ENCODE measurements at places on chromosomes 6 and 20.

DNA sequence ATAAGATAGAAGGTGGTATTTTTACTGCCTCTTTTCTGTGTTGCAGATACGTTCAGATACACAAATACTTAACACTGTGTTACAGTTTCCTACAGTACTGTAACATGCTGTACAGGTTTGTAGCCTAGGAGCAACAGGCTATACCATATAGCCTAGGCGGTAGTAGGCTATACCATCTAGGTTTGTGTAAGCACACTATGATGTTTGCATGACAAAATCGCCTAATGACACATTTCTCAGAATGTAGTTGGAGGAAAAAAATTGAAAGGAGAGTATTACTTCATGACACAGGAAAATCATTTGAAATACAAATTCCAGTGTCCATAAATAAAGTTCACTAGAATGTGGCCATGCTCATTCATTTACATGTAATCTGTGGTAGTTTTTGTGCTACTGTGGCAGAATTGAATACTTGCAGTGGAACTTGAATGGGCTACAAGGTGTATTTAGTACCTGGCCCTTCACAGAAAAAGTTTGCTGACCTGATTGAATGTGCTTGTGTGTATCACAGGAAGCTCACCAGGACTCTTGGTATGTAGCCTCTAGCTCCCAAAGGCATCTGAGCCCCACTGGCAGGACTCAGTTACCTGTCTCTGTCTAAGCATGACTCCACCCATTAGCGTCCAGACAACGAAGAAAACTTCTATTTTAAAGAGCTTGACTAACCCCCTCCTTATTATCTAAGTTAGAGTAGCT lies 18.8 kb downstream of the TOP1 start:
- no peaks in the 10 kb centered on the region for H3K36me3 ChIP-seq
- DNase-seq: no peak
- H3K27me3 ChIP-seq: no peaks in the 10 kb centered on the region
- H3K4me1 ChIP-seq: peaks cover 5% of the 10 kb centered on the region

DNA sequence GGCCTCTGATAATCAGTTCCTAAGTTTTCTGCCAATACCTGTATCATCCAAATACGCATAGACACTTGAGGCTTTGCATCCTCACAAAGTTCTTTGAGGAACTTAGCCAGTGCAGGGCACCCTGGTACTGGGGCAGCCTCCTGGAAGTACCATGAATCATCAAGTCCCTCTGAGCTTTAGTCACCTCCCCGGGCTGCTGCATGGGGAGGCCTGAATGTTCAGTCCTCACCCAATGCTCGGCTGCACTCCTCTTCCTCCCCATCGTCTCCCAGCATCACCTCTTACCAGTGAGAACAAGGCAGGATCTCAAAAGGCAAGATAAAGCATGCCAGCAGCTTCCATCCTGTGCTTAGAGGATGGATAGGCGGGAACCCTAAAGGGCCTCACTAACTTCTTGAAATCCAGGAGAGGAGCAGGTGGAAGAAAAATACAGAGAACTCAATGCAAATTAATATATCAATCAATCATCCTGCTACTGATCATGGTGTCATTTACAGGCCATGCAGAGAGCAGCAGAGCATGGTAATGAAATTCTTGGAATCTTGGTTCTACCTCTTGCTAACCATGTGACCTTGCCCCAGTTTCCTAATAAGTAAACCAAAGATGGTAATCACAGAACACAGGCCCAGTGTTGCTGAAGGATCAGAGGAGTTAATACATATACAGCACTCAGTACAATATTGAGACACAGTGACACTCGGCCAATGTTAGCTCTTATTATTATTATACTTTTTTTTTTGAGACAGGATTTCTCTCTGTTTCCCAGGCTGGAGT lies 4.7 kb upstream of the CCN6 start:
- H3K4me1 ChIP-seq: no peaks in the 10 kb centered on the region
- H3K27me3 ChIP-seq: no peaks in the 10 kb centered on the region
- H3K36me3 ChIP-seq: no peaks in the 10 kb centered on the region
- no peak for DNase-seq
- no peak overlapping the region for H3K4me3 ChIP-seq

DNA sequence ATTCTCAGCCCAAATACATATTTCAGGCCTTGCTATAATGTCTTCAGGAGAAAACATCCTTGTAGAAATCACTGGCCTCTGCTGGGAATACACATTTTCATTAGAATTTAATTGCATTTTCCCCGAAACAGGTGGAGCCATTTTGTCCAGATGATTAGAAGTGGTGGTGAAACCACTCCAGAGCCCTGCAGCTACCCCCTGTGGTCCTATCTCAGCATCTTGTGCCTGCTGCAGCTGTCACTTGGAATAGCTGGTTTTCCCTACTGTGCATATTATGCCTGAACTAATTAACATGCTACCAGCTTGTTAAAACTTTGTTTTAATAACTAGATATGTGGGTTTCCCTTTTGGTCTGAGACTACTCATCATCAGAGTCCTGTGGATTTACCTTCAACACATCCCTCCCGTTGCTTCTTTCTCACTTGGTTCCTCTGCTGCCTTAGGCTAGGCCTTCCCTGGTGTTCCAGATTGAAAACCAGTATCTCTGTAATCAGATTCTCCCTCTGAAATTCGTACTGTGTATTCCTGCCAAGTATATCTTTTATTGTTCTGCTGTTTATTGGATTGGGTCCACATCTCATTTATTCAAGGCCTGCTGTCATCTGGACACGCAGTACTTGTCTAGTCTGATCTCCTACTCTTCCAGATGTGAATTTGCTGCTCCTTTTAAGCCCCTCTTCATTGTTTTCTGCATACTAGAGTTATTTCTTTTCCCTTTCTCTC lies 15.2 kb downstream of the DNAH8 start:
- no peak overlapping the region for H3K4me3 ChIP-seq
- H3K27me3 ChIP-seq: no peaks in the 10 kb centered on the region
- no peaks in the 10 kb centered on the region for H3K36me3 ChIP-seq
- no peak for DNase-seq
- H3K4me1 ChIP-seq: no peaks in the 10 kb centered on the region
- no peak overlapping the region for H3K27ac ChIP-seq

DNA sequence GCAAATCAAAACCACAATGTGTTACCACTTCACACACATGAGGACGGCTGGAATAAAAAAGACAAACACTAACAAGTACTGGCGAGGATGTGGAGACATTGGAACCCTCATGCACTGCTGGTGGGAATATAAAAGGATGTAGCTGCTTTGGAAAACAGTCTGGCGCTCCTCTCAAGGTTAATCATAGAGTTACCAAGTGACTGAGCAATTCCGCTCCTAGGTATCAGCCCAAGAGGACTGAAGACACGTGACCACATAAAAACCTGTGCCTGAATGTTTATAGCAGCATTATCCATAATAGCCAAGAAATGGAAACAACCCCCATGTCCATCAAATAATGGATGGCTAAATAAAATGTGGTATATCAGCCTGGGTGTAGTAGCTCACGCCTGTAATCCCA lies 45.0 kb downstream of the VSTM2L start:
- no peaks in the 10 kb centered on the region for H3K27me3 ChIP-seq
- no peaks in the 10 kb centered on the region for H3K36me3 ChIP-seq
- H3K27ac ChIP-seq: no peak overlapping the region
- no peak for DNase-seq
- no peak overlapping the region for H3K4me3 ChIP-seq
- H3K4me1 ChIP-seq: no peaks in the 10 kb centered on the region

DNA sequence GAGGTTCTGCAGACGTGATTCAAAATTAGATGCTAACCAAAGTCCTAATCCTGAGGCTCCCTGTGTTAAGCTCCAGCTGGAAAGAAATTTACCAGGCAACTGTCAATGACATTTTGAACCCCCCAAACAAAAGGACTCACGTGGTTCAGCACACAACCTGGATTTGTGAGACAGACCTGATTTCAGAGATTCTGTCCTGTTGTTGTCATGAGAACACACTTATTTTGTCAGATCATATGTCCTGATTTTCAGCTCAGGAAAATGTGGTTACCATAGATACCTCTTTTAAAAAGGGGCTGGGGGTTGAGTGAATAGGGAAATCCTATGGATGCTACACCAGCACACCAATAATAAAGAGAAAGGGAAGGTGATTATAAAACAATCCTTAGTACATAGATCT lies 61.6 kb downstream of the MTFR2 start:
- H3K36me3 ChIP-seq: no peaks in the 10 kb centered on the region
- H3K27me3 ChIP-seq: no peaks in the 10 kb centered on the region
- H3K4me1 ChIP-seq: no peaks in the 10 kb centered on the region
- DNase-seq: no peak

DNA sequence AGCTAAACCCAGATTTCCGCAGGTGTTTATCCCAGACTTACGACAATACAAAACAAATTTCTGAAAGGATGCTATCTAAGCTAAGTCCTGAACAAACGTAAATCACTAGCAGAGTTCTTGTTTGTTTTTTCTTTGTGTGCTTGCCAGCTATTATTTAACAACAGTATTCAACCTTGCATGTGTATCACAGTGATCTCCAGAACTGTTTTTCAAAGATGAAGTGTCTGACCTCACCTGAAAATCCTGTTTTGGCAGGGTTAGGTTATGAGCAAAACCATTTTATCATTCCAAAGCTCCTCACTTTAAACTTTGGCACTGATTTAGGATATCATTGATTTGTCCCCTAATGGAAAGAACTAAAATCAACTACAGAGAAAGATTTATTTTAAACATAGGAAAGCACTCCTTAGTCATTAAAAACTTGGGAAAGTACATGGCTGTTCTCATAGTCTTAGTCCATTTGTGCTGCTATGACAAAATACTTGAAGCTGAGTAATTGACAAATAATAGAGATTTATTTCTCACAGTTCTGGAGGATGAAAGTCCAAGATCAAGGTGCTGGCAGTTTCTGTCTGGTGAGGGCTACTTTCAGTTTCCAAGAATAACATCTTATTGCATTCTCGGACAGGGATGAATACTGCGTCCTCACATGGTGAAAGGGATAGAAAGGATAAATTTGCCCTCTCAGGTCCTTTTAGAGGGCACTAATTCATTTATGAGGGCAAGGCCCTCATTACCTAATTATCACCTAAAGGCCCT lies 20.8 kb upstream of the BMP5 start:
- no peaks in the 10 kb centered on the region for H3K36me3 ChIP-seq
- no peaks in the 10 kb centered on the region for H3K27me3 ChIP-seq
- no peak for DNase-seq
- H3K27ac ChIP-seq: no peak overlapping the region

GRCh38 chr6:147201885-147202515 lies 2.2 kb upstream of the STXBP5 start:
- H3K4me1 ChIP-seq: no peaks in the 10 kb centered on the region
- peak overlapping the region; percentile 57 for H3K27ac ChIP-seq
- H3K4me3 ChIP-seq: peak overlapping the region; percentile 66
- no peaks in the 10 kb centered on the region for H3K27me3 ChIP-seq
- no peaks in the 10 kb centered on the region for H3K36me3 ChIP-seq

DNA sequence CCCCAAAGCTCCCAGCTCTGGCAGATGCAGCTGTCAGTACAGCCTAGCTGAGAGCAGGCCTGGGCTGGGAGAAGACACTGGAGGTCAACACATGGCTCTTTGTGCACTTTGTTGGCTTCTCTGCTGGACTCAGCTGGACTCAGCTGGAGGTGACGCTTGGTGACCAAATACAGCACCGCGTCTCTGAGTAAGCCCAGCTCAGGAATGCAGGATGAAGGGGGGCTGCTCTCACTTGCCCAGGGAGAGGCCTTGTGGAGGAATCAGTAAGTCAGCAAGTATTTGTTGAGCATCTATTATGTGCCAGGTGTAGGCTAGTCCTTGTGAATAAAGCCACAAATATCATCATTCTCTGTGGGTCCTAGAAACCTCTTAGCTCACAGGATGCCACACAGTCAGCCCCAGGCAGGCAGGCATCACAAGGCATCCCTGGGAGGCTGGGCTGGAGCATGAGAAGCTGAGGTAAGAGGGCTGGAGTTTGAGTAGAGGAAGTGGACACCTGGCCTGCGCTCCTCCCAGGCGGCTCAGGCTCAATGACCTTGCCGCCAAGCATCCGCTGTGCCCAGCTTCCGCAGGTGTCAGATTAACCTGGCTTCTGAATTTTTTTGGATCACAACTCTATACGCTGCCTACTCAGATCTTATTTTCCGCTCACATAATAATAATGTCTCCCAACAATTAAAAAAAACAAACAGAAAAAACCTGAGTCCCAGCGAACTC lies 95.4 kb downstream of the TMEM170B start:
- no peaks in the 10 kb centered on the region for H3K36me3 ChIP-seq
- no peak overlapping the region for H3K4me3 ChIP-seq
- no peak overlapping the region for H3K27ac ChIP-seq

- no peak overlapping the region for H3K4me3 ChIP-seq
- DNase-seq: no peak
- H3K4me1 ChIP-seq: no peaks in the 10 kb centered on the region
- H3K27me3 ChIP-seq: no peaks in the 10 kb centered on the region
- no peak overlapping the region for H3K27ac ChIP-seq
These were observed 57.3 kb upstream of the EDN1 start for GRCh38 chr6:12232821-12233220.

GRCh38 chr20:52103335-52103912 lies 88.2 kb downstream of the ZFP64 start:
- H3K4me1 ChIP-seq: no peaks in the 10 kb centered on the region
- no peak for DNase-seq
- peaks cover 8% of the 10 kb centered on the region for H3K27me3 ChIP-seq
- H3K36me3 ChIP-seq: no peaks in the 10 kb centered on the region
- H3K4me3 ChIP-seq: no peak overlapping the region
- no peak overlapping the region for H3K27ac ChIP-seq

DNA sequence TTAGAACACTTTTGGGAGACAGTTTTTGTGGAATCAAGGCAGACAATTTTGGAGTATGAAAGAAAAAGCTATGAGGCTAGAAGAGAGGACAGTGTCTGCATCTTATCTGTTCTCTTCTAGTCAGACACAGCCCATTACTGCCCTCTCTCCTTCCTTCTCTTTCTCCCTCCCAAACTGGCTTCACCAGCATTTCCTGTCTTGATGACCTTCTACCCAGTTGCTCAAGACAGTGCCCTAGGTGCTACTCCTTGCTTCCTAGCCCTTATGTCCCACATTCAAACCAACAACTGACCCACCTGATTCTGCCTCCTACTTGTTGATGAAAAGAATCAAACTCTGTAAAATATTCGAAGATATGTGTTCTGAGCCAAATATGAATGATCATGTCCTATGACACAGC lies 116.4 kb upstream of the RIPOR2 start:
- no peaks in the 10 kb centered on the region for H3K27me3 ChIP-seq
- H3K36me3 ChIP-seq: no peaks in the 10 kb centered on the region
- H3K4me1 ChIP-seq: peaks cover 13% of the 10 kb centered on the region
- no peak for DNase-seq
- peak overlapping the region; percentile 92 for H3K27ac ChIP-seq
- no peak overlapping the region for H3K4me3 ChIP-seq

DNA sequence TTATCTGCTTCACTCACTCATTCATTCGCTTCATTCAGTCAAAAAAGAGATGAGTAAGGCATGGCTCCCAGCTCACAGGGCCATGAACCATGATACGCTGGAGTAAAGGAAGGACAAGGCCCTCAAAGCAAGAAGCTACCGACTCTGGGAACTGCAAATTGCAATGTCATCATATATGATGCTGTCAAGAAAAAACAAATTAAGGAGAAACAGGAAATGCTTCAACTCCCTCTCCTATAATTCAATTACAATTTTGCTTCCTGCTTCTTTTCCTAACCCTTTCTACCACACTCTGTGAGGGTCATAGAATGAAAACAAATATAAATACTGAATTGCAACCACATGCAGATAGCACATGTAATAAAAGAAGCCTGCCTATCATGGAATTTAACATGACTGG lies 725.7 kb upstream of the FLRT3 start:
- H3K4me1 ChIP-seq: no peaks in the 10 kb centered on the region
- H3K27me3 ChIP-seq: no peaks in the 10 kb centered on the region
- no peak overlapping the region for H3K4me3 ChIP-seq
- H3K36me3 ChIP-seq: no peaks in the 10 kb centered on the region
- no peak for DNase-seq

- H3K27ac ChIP-seq: no peak overlapping the region
- no peaks in the 10 kb centered on the region for H3K36me3 ChIP-seq
- no peaks in the 10 kb centered on the region for H3K4me1 ChIP-seq
These were observed 820.1 kb downstream of the TENT5A start for GRCh38 chr6:80932359-80932758.
